ENCODE measurements at places on chromosomes 5 and 9.

DNA sequence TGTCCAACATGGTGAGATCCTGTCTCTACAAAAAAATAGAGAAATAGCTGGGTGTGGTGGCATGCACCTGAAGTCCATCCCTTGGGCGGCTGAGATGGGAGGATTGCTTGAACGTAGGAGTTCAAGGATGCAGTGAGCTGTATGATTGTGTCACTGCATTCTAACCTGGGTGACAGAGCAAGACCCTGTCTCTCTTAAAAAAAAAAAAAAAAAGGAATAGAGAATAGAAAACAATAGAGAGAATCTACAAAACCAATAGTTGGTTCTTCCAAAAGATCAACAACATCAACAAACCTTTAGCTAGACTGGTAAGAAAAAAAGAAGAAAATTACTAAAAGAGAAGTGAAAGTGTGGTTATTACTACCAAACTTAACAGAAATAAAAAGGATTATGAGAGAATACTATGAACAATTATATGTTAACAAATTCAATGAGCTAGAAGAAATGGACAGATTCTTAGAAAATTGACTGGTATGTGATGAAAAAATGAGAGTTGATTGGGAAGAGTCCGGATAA, 8.1 kb upstream of the SLC38A9 start:
- no peak for DNase-seq

GRCh38 chr9:19969721-19970120, 180.9 kb upstream of the SLC24A2 start:
- DNase-seq, result no peak

DNA sequence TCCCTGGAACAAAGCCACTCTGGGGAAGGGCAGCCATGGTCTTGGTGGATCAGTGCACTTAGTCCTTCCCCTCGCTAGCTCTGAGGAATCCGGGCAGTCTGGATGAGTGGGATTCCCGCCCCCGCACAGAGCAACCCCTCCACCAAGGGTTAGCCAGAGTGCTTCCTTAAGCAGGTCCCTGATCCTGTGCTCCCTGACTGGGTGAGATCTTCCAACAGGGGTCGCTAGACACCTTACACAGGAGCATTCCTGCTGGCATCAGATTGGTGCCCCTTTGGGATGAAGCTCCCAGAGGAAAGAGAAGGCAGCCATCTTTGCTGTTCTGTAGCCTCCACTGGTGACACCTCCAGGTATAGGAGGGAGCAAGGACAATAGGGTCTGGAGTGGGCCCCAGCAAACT, 228.8 kb downstream of the AP3B1 start:
- DNase-seq, result no peak

DNA sequence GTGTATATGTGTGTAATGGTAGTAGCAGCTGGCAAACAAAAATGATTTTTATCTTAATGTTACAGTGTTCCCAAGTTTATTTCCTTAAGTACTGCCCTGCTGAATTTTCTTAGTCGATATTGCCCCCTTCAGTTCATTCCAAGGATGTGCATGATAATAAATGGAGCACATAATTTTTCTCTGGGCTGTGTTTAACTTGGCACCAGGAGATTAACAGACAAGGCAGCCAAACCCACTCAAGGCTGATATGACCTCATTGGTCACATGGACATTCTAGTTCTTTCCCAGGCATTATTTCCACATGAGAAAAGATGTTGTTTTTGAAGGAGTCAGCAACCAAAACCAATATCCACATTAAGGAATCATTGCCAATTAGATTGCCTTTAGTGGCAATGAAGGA, 61.8 kb downstream of the COX7C start:
- no peak for DNase-seq

DNA sequence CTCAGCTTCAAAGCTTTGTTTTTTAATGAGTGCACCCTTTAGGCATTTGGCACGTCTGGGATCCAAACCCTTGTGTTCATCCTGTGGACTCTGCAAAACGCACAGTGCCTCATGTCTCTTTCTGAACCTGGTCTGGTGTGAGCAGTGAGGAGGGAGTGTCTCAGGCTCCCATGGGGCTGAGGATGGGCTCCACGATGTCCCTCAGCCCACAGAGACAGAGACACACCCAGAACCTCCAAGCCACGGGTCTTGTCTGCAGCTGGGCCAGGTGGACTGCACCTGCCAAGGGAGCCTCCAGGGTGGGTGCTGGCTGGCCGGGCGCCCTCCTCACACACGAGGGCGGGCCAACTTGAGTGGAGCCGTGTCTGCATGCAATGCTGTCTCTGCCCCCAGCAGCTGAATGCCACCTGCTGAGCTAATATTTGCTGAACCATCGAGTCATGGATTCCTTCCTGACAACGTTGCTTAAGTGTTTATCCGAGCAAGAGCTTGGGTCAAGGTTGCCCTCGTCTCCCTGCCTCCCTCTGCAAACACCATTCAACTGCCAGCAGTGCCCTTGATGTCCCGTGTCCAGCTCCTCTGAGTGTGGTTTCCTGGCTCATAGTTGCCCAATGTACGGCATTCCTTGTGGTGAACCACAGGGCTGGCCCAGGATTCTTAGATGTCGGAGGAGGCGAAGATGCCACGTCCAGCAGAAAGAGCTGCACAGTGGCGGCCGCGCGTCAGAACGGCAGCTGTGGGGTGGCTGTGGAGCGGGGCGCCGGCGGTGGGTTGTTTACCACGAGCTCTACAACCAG, 31.4 kb upstream of the LPCAT1 start:
- DNase-seq, result no peak

DNA sequence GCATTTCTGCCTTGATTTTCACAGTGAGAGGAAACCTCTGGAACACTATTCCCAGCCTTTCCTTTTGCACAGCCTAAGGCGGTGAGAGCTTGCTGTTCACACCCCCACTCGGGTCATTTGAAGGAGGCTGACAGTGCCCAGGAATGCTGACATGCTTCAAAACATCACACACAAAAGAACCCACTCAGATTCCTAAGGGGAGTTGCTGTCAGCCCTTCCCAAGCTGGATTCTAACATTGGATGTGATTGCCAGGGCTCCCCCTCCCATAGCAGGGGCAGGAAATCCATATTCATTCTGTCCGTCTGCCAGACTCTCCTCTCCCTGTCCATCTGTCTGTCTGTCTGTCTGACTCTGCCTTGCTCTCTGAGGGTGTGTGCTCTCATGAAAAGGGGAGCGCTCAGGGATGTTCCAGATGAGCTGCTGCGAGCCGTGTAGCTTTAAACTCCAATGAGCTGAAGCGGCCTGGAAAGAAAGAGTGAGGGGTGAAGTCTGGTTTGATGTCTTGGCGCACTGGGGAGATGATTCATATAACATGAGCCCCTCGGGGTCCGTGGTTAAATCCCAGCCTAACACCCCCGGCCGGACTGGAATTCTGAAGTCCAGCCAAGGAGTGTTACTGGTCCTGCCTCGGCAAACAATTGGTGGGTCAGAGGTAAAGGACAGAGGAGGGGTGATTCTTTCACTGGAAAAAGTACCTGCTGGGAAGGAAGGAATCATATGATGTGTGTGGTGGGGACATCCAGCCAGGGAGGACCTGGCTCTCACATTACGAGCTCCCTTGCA, 517.0 kb downstream of the CCDC171 start:
- no peak for DNase-seq

DNA sequence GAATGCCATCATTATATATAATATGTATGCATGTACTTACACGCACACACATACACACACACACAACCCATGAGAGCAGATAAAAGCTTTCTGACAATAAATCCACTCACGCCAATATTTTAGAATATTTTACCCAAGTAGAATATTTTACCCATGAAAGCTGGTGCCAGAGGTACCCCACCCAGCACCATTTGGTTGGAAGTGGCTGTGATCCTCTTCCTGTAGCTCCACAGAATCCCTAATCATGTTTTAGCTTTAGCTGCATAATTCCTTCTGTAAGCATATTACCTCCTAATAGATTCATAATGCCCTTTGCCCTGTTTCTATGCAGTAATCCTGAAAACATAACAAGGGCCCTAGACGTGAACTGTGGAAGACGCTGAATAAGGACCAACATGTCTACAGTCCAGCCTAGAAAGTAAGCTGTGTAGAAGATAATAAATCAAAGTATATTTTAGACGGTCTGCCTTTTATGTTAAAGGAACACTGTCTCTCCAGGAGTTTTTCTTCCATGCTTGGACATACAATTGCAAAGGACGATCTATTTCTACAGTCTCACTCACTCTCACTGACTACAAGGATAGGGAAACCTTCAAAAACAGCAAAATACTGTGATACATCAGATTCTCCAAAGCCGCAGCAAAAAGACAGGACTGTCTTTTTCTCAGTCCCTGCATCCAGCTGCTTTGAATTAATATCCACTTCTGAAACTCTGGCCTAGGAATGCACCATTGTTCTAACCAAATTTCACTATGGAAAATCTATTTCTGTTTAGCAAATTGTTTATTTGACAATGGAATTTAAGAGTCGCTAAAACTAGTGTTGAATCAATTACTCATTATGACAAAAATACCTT, 98.2 kb downstream of the USP20 start:
- no peak for DNase-seq

- no peak for DNase-seq
Measured at GRCh38 chr9:136206602-136207275, 1.8 kb upstream of the LHX3 start.

DNA sequence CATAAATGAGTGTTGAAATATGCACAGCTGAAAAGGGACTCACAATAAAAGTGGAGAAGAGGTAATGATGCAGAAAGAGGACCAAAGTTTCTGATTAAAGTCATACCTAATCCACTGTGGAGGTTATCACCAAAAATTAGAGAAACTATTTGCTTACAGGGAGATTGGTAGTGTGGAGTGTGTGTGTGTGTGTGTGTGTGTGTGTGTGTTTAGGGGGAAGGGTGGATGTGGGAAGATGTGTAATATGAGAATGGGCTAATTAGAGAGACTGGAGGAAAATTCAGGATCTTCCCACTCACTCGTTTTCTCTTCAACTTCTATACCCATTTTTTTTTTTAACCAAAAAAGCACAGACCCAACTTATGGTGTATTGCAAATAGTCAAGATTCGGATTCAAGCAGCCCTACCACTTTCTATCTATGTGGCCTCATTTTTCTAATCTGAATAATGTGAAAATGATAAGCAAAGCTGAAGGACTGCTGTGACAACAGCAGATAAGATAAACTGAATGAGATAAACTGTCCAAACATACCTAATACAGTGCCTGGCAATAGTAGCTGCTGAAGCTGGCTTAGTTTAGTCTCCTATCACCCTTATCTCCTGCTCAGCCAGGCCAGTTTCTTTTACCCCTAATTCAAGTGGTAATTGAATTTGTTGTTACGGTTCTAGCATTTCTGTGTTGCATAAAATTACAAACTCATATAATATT, 501.1 kb downstream of the KDM4C start:
- no peak for DNase-seq

- no peak for DNase-seq
Measured at GRCh38 chr9:137234055-137234697, 3.5 kb downstream of the SLC34A3 start.

- DNase-seq, result no peak
Measured at GRCh38 chr5:83726912-83727311, 6.3 kb upstream of the HAPLN1 start.

- no peak for DNase-seq
Measured at GRCh38 chr9:108639696-108640095, 216.1 kb downstream of the ACTL7B start.

DNA sequence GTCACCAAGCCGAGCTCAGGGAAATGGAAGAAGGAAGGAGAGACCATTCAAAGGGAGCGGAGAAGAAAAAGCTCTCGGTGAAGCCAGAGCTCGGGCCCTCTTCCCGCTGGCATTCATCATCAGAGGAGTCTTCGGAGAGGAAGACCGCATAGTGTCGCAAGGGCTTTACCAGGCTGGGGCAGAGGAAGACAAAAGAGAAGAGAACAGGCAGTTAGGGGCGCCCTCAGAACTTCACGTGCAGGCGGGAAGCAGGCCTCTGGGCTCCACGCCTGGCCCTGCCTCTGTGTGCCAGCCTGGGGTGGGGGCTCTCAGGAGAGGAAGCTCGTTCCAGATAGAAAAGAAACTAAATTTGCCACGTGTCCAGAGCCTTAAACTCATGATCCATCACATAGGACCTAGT, 31.7 kb downstream of the CRB2 start:
- no peak for DNase-seq

DNA sequence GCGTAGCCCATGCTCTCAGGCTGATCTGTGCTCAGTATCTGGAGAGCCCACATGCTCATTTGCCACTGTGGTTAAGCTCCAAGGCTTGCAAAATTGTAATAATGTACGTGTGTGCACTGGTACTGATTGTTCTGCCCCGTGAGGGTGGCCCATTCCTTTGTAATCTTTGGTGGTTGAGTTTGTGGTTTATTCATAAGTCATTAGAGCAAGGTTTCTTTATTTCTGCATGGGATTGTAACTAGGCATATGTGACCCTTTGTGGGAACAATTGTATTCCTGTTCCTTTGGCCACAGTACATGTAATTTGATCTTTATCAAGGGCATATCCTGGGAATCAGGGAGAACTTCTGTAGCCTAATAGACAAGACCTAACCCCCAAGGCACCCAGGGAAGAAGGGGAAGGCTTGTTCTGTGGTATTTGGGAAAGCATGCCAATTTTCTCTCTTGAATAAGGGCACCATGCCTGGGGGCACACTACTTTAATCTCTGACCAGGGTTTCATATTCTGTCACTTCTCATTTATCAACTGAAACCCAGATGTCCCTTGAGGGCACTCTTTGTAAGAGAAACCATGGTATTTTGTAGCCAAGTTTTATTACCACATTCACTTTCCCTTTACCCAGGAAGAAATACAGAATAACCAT, 74.6 kb downstream of the NPR3 start:
- no peak for DNase-seq

DNA sequence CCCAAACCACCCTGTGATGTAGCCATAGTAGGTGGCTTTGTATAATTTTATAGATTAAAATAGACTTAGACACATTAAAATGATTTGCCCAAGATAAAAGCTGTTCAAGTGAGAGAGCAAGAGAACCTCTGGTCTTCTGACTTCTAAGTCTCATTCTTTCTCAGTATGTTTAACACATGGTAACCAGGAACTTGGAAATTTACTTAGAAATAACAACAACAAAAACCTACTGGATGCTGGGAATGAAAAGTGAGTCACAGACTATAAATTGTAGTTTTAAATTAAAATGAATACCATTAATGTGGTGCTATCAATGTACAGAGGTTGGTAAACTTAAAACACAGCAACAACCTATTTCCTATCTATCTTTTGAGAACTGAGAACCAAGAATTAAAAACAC, 30.4 kb downstream of the HMGCR start:
- DNase-seq, result no peak

- no peak for DNase-seq
Measured at GRCh38 chr5:138725153-138725817, 27.9 kb upstream of the CTNNA1 start.

- no peak for DNase-seq
Measured at GRCh38 chr5:78905084-78905938, 79.8 kb downstream of the ARSB start.

DNA sequence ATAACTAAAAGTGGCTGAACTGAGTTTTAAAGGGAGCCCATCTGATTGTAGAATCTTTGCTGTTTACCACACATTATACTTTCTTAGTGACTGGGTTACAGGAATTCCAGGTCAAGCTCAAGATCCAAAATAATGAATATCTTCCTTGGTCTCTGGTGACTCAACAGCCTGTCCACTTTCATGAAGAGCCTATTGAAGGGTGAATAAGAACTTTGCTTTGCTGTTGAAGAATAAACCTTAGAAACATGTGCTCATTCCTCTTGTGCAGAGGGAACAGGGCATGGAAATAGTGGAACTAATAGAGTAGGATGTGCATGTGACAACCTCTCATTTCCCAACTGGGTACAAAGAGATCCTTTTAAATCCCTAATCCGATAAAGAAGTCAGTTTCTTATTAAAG, 21.4 kb downstream of the ALDH1A1 start:
- no peak for DNase-seq

GRCh38 chr5:107430071-107430625, 240.6 kb downstream of the EFNA5 start:
- no peak for DNase-seq
